ENCODE measurements at places on chromosomes 11 and 22.

DNA sequence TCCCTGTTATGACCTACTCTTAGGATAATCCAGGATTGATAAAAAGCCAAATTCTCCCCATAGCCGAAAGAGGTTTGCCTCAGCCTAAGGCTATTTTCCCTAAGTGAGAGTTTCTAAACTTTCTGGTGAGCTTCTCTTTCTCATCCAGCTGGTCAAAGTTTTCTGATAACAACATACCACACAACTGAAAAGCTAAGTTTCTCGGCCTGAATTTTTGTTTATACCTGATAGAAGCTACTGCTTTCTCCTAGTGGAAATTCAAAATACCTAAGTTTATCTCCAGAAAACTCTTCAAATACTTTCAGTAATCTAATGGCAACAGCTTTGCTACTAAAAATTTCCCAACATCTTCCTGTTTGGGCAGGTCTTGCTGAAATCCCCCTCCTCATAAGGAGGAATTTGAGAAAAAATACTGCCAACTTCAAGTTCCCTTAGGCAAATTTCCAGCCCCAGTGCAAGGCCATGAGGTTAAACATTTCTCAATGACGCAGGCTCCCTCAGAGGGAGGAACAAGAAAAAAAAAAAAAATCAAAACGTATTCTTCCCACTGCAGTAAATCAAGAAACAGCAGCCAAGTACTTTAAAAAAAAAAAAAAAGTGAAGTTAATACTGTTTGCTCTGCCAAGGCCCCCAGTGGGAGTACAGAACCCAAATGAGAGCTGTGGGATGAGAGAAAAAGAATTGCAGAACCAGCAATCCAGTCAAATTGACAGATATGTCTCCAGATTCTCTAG lies 127.0 kb downstream of the MRTFA start:
- DNase-seq = peak; percentile 91

- no peak for DNase-seq
Observed at GRCh38 chr11:128580612-128581011, 6.7 kb downstream of the ETS1 start.

- DNase-seq = no peak
Observed at GRCh38 chr11:68524681-68525080, 64.1 kb downstream of the PPP6R3 start.

DNA sequence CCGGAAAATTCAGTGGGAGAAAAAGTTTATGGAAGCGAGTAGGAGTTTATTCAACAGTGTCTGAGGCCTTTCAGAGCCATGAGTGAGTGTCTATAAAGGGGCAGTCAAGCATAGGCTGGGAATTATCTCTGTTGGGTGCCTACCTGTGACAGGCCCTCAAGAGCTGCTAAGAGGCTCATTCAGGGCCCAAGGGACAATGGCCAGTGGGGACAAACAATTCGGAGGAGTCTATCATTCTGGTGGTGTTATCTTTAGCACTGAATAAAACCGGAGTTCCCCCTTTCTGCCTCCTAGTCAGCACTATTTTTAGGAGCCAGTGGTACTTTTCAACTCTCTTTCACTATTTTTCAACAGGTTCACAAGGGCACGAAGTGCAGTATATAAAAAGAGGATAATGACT lies 89.5 kb upstream of the HTATIP2 start:
- DNase-seq = no peak

DNA sequence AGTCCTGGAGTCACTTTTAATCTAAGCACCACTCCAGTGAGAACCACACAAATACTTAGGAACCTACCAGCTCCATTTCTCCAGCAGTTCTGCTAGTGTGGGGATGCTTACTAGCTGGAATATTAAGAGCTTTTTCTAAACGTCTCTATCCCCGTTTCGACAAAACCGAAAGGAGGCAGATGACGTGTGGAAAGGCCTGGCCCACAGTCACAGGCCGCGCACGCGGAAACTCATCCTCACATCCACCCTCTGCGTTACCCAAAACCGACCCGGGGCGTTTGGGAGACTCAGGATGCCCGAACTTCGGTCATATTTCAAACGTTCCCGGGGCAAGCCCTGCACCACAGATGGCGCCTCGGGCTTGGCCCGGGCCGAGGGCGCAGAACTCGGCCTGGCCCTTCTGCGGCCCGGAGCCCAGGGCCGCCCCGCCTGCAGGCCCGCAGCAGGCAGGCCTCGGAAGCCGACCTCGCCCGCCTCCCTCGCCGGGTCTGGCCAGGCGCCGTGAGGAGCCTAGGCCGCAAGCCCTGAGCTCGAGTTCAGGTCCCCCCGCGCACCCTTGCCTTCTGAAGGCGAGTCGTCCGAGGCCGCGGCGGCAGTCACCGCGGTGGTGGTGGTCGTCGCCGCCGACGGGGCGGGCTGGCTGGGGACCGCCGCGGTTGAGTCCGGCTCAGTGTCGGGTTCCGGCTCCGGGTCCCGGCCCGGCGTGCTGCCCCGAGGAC lies 473 bp downstream of the FNBP4 start:
- DNase-seq = peak; percentile 75

DNA sequence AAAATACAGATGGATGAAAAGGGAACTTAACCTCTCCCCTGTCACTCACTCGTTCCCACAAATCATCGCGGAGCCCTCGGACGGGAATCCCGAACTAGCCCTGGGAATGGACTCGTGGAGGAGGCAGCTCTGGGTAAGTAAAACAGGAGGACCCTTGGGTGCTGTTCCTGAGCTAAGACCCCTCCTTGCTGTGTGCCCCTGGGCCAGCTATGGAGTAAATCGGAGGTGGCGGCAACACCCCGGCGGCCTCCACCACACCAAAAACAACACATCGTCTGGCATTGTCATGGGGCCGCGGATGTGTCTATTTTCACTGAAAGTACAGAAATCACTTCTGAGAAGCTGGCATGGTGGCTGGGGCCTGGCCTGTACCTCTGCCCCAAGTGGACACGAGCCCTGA lies 12.1 kb downstream of the CPT1A start:
- DNase-seq = no peak

- DNase-seq = no peak
Observed at GRCh38 chr11:126366064-126366822, 10.8 kb downstream of the ST3GAL4 start.

DNA sequence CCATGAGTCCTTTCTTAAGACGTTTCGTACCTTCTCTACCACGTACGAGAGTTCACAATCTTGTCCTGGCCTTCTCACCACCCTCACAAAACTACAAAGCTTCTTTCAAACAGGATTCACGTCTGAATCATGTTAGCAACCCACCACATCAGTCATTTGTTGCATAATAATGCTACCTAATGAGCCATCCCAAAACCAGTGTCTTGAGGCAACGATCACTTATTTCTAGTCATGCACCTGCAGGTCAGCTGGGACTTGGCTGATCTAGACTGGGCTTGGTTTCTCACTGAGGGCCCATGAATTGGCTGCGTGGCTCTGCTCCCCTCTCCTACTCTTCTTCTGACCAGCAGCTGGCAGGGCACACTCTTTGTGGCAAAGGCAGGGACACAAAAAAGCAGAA lies 28.3 kb downstream of the LARGE1 start:
- DNase-seq = no peak

DNA sequence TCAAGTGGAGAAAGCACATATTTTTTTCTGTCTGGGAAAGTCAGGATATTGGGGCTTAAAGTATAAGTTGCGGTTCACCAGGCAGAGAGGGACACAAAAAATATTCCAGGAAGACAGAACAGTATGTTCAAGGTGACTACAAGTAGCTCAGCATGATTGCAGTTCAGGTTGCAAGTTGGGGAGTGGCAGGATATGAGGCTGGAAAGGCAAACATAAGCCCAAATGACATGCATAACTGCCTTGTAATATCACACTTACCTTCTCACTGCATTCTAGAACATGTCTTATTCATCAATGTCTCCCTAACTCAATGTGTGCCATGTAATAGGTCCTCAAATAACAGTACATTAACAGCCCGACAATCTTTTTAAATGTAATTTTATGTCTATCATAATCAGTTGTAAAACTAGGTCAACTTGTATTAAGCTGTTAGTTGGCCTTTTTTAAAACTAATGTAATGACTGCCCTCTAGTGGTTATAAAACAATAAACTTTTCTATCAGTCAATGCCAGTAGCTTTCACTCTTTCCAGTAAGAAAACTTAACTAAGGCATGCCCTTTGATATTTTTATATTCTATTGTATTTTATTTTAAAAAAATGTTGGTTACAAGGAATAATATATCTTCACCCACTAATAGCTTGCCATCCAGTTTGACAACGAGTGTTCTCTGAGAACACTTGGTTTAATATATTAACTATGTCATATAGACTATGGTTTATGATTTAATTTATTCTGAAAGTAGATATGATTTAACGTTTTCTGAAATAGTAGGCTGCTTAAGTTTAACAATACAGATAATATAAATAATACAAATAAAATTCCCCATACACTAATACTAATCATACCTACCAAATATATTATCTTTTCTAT lies 39.4 kb upstream of the CFAP300 start:
- DNase-seq = peak; percentile 55

DNA sequence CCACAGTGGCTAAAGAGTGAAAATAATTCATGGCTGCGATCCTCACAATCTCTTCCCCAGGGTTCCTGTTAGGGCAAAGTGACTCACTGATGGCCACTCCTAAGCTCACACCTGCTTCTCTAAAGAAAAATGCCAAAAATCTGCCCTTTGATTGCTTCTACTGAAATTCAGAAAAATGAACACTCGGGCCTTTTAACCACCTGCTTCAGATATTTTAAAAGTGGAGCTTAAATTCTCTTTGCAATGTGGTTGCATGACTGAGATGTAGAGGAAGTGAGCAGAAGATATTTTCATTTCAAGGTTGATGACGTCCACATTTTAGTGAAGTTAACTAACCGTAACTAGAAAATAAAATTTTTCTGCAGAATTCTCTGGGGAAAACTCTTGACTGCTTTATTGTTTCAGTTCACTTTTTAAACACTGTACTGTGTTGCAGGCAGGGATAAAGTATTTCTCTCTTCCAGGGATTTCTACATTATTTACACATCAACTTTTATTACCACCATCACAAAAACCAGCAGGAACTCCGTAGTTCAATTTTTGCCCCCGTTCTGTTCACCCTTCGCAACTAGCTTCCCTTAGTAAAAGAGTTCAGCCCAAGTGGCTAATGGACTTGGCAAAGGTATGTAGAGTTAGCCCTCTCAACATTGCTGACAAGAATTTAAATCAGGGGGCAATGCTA lies 8.5 kb downstream of the RAB30 start:
- DNase-seq = peak; percentile 33

GRCh38 chr22:31161386-31161785 lies 1.4 kb downstream of the RNF185 start:
- no peak for DNase-seq

DNA sequence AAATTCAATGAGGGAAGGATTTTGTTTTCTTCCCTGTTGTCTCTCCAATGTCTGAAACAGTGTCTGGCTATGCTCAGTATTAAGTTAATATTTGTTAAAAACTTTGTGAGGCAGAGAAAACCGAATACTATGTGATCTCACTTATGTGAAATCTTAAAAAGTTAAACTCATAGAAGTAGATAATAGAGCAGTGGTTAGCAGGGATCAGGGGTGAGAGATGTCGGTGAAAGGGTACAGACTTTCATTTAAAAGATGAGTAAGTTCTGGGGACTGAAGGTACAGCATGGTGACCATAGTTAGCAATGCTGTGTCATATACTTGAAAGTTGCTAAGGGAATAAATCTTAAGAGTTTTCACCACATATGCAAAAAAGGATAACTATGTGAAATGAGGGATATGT lies 244.6 kb downstream of the AASDHPPT start:
- DNase-seq = no peak

DNA sequence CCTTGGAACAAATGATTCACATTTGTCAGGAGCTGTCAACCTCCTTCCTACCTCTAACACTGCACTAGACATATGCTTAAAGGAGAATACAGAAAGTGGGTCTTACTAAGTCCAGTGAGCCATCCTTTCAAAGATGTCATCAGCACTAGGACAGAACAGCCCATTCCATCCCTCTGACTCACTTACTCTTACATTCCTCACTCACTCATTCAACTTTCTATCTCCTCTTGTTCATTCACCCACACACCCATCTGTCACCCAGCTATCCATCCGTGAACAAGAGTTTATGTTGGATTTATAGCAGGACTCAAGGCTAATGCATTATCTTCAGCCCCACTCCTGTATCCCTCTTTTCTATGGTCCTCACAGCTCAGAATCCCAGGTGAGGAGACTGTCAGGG lies 9.1 kb downstream of the INSC start:
- peak; percentile 49 for DNase-seq

- no peak for DNase-seq
Observed at GRCh38 chr11:123773959-123774358, 19.6 kb upstream of the OR6X1 start.

- DNase-seq = peak; percentile 72
Observed at GRCh38 chr11:29343465-29344333, 673.1 kb downstream of the KCNA4 start.

DNA sequence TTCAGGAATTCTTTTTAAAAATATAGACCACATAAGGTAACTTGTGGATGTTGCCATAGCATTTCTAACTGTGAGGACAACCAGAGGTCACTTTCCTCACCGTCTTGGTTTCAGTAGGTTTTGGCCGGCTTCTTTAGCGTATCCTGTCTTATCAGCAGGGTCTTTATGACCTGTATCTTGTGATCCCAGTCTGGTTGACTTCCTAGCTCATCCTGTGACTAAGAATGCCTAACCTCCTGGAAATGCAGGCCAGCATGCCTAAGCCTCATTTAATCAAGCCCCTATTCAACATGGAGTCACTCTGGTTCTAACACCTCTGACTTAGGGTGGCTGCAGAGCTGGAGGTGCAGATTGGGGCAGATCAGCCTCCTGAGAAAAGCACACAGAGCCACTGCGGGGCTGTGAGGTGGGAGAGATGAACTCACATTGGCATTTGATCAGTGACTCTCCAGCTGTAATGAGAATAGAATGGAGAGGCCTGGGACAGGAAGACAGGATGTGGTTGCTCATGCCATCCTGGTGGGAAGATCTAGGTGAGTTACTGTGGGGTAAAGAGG lies 41.1 kb upstream of the TOP3B start:
- DNase-seq = no peak

DNA sequence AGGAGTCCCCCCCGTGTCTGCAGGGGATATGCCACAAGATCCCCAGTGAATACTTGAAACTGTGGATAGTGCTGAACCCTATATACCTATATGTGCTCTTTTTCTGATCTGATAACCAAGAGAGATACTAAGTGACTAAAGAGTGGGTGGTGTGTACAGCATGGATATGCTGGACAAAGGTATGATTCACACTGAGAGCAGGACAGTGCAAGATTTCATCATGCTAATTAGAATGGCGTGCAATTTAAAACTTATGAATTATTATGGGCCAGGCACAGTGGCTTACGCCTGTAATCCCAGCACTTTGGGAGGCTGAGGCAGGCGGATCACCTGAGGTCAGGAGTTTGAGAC lies 90.2 kb upstream of the ALKBH3 start:
- no peak for DNase-seq

- no peak for DNase-seq
Observed at GRCh38 chr22:35993048-35993714, 35.4 kb downstream of the RBFOX2 start.

- peak; percentile 86 for DNase-seq
Observed at GRCh38 chr22:27686534-27686933, 115.0 kb downstream of the MN1 start.

GRCh38 chr11:1072116-1072820 lies 2.4 kb upstream of the MUC2 start:
- peak; percentile 68 for DNase-seq

GRCh38 chr22:49997251-49997599 lies 15.3 kb downstream of the IL17REL start:
- no peak for DNase-seq

- no peak for DNase-seq
Observed at GRCh38 chr11:72899238-72899637, 85.0 kb downstream of the ATG16L2 start.

- peak; percentile 2 for DNase-seq
Observed at GRCh38 chr11:90332415-90332814, 109.6 kb upstream of the CHORDC1 start.

- DNase-seq = no peak
Observed at GRCh38 chr11:35232891-35233330, 93.9 kb downstream of the CD44 start.
